ENCODE measurements at places on chromosomes 1 and 21. TPM values are rescaled to one million over a fixed set of nuclear protein-coding genes. Genes with fewer than 3 reads are reported as not detected.
A peak's percentile ranks its signal among the peaks of the same experiment; 100 is the strongest.

DNA sequence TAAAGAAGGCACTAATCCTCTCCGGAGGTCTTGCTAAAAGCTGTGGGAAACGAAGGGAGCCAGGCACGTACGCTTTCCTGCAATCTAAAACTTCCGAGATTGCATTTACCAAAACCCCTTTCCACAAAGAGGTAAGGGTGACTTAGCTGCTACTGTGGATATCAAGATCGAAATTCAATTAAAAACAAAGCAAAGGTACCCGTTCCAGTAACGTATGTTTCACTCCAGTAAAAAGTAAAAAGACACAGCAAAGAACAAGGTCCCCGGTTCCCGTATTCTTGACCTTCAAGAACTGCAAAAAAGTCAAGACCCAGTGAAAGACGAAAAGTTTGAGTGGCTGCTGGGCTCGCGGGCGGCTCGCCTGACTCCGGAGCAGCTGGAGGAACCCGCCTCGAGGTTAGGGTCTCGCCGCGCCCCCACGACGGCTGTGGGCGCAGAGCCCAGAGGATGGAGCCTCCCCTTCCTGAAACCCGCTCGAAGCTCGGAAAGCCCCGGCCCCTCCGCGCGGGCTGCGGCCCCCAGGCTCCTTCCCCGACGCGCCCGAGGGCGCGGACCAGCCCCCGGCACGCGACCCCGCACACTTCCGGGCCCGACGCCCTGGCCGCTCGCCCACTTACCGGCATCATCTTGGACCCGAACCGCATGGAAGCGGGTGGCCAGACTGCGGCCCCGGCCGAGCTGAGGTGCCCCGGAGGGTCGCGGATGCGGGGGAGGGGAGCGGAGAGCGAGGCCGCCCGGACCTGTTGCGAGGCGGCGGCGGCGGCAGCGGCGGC, 524 bp downstream of the TP53BP2 start:
- peak; percentile 93 for DNase-seq

- peak; percentile 50 for DNase-seq
Measured at GRCh38 chr21:34836933-34837505, 168.2 kb downstream of the CLIC6 start.

Gene IFI44L
- total RNA-seq: 3.1 TPM

Gene NTNG1
- 2.7 TPM for total RNA-seq

Gene LCE6A
- 118 TPM for total RNA-seq

Gene BLACAT1
- not detected for total RNA-seq

- no peak for DNase-seq
Measured at GRCh38 chr1:248816042-248816851, 9.5 kb downstream of the SH3BP5L start.

Gene RAB25
- total RNA-seq: 281 TPM

- no peak for DNase-seq
Measured at GRCh38 chr1:29504709-29505410, 268.5 kb downstream of the PTPRU start.

Gene FALEC
- total RNA-seq: not detected

Gene SERPINC1
- total RNA-seq: not detected

GRCh38 chr1:240501115-240501514, 110.8 kb downstream of the GREM2 start:
- no peak for DNase-seq

GRCh38 chr1:6393400-6394187, at the start of gene ACOT7:
TSS of gene ACOT7 (minus strand) at chr1:6393767. CDS start at chr1:6393399, 368 bp downstream.
- peak; percentile 74 for DNase-seq

DNA sequence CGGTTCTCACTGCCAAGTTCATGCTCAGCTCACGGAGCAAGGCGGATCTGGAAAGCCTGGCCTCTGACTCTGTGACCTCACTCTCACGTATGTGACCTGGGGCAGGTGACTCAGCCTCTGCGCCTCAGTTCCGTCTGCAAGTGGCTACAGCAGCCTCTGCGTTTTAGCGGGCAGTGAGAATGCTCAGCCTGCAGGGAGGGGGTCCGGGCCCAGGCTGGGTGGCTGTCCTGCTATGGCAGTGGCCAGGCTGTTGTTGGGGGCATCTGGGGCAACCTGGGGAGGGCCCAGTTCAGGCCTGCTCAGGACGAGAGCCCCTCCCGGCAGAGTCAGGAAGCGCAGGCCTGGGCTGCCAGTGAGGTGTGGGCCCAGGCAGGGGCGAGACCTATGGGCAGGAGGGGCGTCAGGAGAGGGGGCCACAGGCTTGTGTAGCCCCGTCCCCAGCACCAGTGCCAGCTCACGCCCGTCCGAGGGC, 27.9 kb downstream of the ARHGEF16 start:
- no peak for DNase-seq

- no peak for DNase-seq
Measured at GRCh38 chr1:165851034-165851658, 23.7 kb downstream of the UCK2 start.

Gene TMPRSS2
- total RNA-seq: 18.8 TPM

- no peak for DNase-seq
Measured at GRCh38 chr1:156499194-156499841, 1.3 kb downstream of the MEF2D start.

Gene AGT
- 1.7 TPM for total RNA-seq

- DNase-seq: peak; percentile 34
Measured at GRCh38 chr1:101112051-101112780, 86.6 kb upstream of the DPH5 start.

Gene TLCD4
- total RNA-seq: 9.0 TPM

- DNase-seq: peak; percentile 92
Measured at GRCh38 chr1:201170533-201171062, 16.3 kb upstream of the TMEM9 start.

- DNase-seq: peak; percentile 38
Measured at GRCh38 chr1:94095112-94095637, 25.8 kb downstream of the ABCA4 start.

DNA sequence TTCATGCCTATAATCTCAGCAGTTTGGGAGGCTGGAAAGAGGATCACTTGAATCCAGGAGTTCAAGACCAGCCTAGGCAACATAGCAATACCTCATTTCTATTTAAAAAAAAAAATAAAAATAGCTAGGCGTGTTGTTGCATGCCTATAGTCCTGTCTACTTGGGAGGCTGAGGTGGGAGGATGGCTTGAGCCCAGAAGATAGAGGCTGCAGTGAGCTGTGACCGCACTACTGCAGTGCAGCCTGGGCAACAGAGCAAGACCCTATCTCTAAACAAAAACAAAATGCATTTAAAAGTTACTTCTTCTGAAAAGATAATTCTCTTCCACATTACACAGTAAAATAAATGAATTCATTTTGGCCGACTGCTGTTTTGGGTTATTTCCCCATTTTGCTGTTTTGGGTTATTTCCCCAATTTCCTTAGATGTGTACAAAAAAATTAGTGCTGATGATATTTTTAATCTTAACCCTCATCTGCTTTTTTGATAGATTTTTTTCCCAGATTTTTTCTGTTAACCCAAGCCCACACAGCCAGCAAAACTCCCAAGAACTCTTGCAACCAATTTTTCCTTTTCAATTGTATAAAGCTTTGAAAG, 23.0 kb upstream of the SAMSN1 start:
- no peak for DNase-seq

- no peak for DNase-seq
Measured at GRCh38 chr21:37281993-37282392, 14.9 kb upstream of the VPS26C start.

Gene POGZ
- total RNA-seq: 23.7 TPM

DNA sequence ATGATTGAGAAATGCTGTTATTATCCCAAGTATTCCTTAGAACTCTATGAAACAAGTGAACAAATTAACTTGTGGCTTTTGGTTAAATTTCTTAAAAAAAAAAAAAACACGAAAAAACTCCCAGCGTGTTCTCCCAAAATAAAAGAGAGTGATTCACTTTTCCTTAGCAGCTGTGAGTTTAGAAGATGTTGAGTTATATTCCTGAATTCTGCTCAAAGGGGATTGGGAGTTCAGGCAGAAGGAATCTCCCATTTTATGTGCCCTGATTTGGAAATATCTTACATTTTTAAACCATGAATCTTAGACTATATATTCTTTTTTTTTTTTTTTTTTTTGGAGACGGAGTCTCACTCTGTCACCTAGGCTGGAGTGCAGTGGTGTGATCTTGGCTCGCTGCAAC, 34.3 kb downstream of the SMG7 start:
- no peak for DNase-seq

- no peak for DNase-seq
Measured at GRCh38 chr21:35819134-35819533, 241.2 kb downstream of the SETD4 start.

DNA sequence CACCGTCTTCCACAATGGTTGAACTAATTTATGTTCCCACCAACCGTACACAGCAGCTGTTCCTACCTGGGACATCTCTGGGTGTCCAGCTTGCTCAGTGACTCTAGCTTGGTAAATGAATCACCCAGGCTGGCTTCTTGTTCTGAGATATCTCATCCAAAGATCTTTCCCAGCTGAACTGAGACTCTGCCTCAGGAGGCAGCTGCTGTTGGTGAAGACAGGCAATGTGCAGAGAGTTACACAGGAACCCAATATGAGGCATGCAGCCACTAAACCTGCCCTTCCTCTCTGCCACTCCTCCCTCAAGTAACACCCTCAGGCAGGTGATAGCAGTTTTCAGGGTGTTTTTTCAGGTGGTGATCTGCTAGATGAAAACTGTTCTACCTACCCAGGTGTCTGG, 14.0 kb upstream of the FOXO6 start:
- no peak for DNase-seq

Gene SDC3
- total RNA-seq: 23.5 TPM

- DNase-seq: no peak
Measured at GRCh38 chr1:195768936-195769335, 839.3 kb downstream of the KCNT2 start.

GRCh38 chr21:46454142-46454541, 4.5 kb upstream of the DIP2A start:
- DNase-seq: no peak

- DNase-seq: no peak
Measured at GRCh38 chr1:153400244-153400643, 9.4 kb upstream of the S100A8 start.

Gene FBXO2
- 9.1 TPM for total RNA-seq

- DNase-seq: no peak
Measured at GRCh38 chr21:34944015-34944755, 104.9 kb downstream of the RUNX1 start.

DNA sequence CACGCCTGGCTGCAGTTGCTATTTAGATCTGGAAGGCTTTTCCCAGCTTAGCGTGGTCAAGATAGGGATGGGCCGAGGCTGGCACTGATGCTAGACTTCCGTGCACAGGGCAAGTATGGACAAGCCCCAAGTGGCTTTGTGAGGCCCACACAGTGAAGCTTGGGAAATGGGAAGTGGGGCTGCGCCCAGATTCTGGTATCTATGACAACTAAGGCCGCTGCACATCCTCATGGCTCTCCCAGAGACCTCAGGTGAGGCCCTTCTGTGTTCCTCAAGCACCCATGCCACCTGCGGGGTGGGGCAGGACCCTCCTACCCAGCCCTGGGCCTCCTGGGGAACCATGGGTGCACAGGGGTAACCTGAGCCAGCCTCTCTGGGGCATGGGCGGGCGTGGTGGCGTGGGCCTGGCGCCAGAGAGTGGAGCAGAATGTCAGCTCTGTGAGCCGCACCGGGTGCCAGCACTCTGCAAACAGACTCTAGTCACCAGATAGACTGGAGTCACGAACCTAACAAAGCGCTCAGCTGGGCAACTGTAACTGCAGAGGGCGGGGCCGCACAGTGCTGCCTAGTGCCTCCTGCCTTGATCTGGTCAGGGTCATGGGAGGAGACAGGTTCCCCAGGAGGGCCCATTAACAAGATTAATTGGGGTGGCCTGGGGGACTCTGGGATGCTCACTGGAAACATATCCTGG, 46.4 kb downstream of the ELF3 start:
- peak; percentile 38 for DNase-seq

Gene CELF3
- total RNA-seq: not detected

DNA sequence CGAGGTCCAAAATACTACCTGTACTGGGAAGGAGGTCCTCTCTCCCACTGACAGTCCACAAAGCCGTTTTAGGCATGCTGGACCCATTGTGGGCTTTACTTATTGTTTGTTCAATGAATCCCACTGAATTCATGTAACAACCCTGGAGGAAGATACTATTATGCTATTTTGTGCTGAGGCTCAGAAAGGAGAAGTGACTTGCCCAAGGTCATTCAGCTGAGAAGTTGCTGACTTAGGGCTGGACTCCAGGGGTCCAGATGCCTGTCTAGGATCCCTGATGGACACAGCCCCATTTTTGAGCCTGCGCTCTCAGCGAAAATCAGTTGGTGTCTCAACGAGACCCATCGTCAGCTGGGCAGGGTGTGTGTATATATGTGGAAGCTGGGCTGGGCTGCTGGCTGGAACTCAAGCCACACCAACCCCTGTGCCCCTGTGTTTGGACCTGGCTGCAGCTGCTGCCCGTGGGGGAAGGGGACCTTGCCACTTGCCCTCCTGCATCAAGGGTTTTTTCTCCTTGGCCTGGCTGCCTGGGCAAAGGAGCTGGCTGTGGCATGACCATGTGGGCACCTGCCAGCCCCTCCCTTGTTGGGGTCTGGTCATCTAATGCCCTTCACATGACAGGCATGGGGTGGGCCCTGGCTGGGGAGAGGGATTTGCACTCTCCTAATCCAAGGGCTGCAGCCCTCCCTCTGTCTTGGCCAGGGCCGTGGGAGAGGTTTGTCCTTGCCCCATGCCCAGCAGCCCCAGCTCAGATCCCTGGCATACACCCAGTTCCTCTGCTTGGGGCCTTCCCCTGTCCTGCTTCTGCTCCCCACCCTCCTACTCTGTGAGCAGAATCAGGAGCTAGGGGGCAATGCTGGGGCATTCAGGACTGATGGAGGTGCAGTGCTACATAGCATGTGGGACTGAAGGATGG, 15.0 kb downstream of the KCNQ4 start:
- DNase-seq: no peak

All from lower leg skin (tissue), 4 donors.